Stimulated activated CD4-positive, alpha-beta T cell treated with anti-CD3 and anti-CD28 coated beads, TNF-alpha, amount 100 ng/mL, for 4 hours (primary cell): ENCODE measurements at places on chromosomes 5 and 9.

DNA sequence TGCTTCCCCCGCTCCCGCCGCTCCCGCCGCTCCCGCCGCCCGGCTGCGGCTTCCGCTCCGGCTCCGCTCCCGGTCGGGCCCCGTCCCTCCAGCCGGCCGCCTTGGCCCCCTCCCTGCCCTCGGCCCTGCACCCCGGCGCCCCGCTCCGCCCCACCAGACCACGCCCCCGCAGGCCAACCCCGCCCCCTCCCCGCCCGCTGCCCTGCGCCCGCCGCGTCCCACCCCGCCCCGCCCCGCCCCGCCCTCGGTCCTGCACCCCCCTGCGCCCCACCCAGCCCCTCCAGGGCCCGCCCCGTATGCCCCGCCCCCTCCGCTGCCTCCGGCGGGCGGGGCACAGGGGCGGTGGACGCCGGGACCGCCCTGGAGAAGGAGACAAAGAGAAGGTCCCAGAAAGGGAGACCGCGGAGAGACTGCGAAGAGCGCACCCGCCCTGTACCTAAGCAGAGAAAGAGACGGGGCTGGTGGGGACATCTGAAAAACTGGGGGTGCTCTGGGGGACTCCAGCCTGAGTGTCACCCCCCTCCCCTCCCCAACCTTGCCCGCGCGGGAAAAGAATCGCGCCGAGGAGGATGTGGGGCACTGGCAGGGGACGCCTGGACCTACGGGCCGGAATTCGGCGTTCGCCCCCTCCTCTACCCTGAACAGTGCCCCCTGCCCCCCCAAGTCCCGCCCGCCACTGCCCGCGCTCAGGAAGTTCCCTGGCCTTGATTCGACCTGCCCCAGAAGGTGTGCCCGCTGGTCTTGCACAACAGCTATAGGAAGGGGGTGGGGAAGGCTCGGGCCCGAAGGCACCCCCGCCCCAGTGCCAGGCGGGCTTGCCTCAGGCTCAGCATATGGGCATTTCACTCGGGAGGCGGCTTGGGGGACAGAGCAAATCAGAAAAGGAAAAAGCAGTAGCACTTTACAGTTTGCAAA is 42.8 kb upstream of the STXBP1 start:
- peak; percentile 63 for DNase-seq

DNA sequence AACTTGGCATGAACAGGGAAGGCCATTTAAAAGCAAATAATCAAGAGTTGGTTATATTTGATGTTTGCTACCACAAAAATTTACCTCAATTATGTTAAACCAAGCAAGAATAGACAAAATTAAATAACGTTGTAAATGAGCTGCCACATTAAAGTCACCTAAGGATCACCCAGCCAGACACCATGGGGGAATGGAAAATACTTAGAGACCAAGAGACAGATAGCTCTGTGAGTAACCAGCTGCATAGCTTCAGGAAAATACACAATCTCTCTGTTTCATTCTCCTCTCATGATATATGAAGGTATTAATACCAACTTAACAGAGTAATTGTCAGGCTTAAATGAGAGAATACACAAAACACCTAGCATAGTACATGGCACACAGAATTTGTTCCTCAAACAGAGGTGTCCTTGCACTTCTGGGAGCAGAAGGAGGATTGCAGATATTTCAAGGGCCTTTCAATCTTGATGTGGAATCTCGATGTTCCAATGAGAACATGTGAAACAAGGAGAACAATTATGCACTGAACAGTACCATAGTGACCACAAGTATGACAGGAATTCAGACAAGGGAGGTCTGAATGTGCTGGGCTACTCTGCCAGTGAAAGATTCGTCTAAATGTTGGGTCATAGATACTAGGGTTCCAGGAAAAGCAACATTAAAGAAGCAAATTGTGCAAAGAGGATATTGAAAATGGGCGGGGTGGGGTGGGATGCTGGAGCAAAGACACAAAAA is 18.6 kb downstream of the JAKMIP2 start:
- no peak for DNase-seq

DNA sequence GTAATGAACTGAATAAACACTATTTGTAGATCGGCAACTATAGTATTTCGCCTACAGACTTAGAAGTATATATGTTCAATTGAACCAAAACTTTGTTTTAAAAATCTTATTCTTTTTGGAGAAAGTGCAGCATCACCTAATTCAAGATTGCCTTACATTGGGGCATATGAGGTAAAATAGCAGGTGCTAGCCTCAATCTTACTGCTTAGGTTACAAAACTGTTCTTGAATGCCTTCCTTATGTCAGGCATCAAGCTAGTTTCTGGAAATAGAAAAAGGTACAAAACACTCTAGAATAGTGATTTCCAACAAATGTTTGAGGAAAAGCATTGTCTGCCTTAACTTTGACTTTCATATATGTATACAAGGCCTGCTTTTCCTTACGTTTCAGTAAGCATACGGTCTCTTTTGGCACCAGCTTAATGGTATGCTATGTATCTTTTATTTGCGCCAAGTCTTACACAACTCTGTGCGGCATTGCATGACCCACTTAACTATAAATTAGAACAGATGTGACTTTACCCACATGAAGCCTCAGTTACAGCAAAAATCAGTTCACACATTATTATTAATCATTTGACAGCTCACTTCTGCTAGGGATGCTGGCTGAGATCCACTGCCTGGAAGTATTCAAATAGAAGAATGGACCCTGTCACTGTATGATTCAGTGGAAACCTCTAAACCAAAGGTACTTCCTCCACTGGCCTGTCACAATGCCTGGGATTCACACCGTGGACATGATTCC is 174.1 kb downstream of the PRELID2 start:
- DNase-seq = no peak

- no peak for DNase-seq
These were observed 146.5 kb upstream of the TLX3 start for GRCh38 chr5:171162596-171162995.

DNA sequence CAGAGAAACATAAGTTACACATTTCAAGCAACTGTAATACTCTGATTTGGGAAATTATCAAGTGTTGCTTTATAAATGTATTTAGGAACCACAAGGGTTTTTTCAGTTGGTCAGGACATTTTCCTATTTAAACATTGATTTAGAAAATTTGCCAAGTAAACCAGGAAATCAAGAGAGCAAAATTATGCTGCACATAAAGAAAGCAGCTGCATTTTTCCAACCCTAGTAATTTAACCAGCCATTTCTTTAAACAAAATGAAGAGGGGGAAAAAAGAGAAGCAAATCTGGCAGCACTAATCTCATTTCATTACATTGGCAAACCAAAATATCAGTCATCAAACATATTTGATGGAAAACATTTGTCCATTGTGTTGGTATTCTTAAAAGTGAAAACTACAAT is 271.4 kb downstream of the TLE1 start:
- DNase-seq = no peak

DNA sequence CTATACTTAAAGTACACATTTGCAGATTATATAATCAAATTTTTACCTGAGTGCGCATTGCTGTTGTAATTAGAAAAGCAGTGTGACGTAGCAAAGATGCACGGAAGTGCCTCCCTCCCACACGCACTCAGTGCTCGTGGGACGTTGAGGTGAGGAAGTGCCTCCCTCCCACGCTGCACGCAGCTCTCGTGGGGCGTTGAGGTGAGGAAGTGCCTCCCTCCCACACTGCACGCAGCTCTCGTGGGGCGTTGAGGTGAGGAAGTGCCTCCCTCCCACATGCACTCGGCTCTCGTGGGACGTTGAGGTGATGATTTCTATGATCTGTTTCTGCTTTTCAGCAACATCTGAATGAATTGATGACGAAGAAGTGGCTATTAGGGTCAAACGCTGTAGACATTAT is 21.0 kb downstream of the EXOC3 start:
- DNase-seq = peak; percentile 90
